ENCODE measurements at places on chromosomes 4 and X.

GRCh38 chr4:88398381-88398780 lies 19.7 kb downstream of the HERC6 start:
- DNase-seq, result no peak

- DNase-seq, result no peak
Measured at GRCh38 chr4:16731776-16732380, 166.6 kb downstream of the LDB2 start.

DNA sequence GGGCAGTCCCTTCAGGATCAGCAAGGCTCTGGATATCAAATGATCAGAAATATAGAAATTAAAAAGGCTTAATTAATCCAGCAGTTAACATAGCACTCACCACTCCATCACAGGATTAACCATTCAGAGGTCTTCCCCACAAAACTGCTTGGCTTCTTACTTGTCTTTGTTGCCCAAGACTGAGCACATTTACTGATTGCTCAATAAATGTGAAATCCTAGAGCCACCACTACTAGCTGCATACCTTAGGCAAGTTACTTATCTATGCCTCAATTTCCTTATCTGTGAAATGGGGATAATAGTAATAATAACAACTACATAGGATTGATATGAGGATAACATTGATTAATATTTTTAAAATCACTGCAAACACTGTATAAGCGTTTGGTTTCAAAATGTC lies 124.2 kb downstream of the ARHGAP6 start:
- no peak for DNase-seq

GRCh38 chrX:97065066-97065465 lies 181.4 kb downstream of the RPA4 start:
- no peak for DNase-seq

GRCh38 chrX:151697522-151697921 lies 2.3 kb downstream of the PRRG3 start:
- no peak for DNase-seq

GRCh38 chr4:4875147-4875546 lies 15.7 kb downstream of the MSX1 start:
- no peak for DNase-seq

GRCh38 chrX:29065477-29065876 lies 478.2 kb downstream of the IL1RAPL1 start:
- no peak for DNase-seq

- no peak for DNase-seq
Measured at GRCh38 chr4:14196131-14196530, 568.6 kb upstream of the BOD1L1 start.

DNA sequence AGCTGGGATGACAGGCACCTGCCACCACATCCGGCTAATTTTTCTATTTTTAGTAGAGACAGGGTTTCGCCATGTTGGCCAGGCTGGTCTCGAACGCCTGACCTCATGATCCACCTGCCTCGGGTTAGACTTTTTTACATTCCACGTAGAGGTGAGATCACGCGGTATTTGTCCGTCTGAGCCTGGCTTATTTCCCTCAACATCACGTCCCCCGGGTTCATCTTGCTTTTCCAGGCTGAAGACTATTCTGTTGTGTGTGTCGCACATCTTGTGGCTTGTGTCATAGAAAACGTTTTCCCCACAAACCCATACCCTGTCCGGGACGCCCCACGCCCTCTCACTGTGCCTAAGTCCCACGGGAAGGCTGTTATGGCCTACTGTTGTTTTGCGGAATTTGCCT lies 185.3 kb downstream of the CRLF2 start:
- no peak for DNase-seq

DNA sequence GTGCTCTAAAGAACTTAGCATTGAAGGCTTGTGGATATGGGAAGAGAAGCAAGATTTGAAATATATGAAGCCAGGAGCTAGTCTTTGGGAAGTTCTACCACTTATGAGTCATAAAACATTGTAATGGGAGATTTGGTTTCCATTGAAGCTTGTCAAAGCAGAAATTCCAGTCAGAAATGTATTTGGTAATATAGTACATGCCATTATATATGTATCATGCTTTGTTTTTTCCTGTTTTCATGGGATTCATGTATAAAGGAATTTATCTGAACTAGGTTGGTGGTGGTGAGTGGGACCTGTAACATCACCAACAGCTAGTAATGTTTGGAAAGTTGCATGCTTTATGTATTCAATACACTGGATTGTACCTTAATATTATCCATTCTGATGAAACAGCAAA lies 14.6 kb upstream of the DCAF8L2 start:
- DNase-seq, result no peak

DNA sequence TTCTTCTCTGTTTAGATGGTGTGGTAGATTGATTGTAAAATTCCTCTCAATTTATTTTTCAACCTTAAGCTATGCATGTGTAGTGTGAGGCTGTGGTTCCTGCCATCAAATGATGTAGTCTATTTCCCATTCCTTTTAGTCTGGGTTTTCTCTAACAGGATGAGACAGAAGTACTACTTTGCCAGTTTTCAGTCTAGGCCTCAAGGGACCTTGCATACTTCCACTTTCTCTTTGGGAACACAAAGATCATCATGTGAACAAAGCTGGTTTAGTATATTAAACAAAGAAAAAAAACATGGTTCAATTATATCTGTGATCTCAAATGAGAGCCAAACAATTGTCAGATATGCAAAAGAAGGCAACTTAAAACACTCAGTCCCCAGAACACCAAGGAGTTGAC lies 1284.0 kb downstream of the RAPGEF2 start:
- DNase-seq, result no peak

- no peak for DNase-seq
Measured at GRCh38 chrX:35919536-35920309, at the start of gene CFAP47. Gene CFAP47, plus strand, starts transcription at chrX:35919734. Its CDS starts 66 bp downstream, at chrX:35919800.

- DNase-seq, result no peak
Measured at GRCh38 chr4:3375688-3376087, 66.1 kb upstream of the HGFAC start.

DNA sequence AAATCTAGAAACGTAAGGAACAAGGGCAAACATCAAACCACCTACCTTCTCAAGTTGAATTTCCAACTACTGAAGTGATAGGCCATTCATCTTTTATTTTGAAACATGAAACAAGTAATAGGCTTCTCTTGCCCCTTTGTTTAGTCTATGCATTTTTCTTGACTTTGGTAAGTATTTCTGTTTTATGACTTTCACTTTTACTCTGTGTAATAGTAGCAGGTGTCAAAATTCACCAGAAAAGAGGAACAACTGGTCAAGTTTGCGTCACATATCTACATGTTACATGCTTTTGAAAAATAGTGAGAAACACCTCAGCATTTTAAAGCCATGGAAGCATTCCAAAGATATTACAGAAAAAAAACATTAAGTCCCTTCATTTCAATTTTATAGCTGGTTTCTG lies 157.1 kb upstream of the FTHL17 start:
- DNase-seq, result no peak

GRCh38 chr4:169826634-169827187 lies 69.0 kb upstream of the HPF1 start:
- DNase-seq, result no peak

DNA sequence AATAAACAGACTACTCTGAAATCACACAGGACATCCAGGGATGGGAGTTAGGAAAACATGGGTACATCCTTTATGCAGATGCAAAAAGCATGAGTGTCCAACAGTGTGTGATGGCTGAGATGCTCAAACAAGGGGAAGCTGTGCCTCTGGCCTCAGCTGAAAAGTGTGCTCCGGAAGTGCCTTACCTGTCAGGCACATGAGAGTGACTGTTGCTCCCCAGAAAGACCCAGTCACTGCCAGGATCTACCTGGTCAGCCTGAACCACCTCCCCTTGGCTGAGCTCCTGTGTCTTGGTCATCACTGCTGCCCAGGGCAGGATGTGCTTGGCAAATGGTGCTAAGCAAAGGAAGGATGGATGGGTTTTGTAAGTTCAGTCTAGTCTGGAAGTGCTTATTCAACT lies 4.0 kb downstream of the PPP2R2C start:
- DNase-seq, result peak; percentile 18

DNA sequence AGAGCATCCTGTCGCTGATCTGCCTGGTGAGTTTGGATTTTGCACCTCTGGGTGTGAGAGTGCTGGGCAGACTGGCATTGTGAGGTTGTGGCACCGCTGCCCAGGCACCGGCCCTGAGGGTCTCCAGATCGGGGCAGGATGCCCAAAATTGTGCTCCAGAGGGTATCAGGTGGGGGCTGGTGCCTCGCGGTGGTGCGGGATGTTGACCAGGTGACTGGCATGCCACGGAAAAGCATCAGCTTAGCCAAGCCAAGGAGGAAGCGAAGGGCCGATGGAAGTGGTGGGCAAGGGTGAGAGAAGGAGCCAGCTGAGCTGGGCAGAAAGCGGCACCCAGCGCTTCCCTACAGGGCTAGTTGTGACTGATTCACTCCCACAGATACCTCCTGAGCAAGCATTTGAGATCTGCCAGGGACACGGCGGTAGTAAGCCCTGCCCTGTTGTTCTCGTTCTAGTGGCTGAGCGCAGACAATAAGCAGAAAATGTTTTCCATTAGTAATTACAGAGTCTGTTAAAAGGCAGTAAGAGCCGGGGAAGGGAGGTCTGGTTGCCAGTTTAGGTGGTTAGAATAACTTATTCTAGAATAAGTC lies 809 bp downstream of the ZFP92 start:
- DNase-seq, result no peak

DNA sequence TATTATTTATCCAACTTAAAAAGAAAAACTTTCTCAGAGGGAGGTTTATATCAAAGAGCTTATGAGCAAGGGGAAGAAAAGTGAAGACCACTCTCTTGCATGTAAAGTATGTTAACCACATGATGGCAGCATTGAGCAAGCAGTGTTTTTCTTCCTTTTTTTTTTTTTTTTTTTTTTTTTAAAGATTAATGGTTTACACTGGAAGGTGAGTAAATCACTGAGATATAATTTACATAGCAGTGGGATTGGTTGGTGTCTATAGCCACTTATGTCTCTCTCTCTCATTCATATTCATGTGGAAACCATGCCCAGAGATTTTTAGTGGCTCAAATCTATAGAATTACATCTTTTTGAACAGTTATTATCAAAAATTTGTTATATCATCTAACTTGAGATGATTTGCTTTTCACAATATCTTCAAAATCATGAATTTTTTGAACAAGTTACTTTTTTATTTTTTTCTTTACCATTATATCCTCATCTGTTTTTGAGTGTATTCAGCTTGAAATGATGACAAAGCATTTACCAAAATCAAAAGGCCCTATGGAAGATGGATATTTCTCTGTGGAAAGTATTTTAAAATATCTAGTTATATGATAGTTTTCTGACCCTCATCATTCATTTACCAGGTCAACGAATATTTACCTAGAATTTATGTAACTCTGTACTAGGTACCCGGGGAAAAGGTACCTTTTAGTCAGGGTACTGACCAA lies 31.6 kb downstream of the MTHFD2L start:
- DNase-seq, result no peak

DNA sequence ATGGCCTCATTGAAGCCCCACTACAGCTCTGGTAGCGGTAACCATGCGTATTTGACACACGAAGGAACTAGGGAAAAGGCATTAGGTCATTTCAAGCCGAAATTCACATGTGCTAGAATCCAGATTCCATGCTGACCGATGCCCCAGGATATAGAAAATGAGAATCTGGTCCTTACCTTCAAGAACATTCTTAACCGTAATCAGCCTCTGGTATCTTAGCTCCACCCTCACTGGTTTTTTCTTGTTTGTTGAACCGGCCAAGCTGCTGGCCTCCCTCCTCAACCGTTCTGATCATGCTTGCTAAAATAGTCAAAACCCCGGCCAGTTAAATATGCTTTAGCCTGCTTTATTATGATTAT lies 876 bp downstream of the HPRT1 start:
- no peak for DNase-seq

DNA sequence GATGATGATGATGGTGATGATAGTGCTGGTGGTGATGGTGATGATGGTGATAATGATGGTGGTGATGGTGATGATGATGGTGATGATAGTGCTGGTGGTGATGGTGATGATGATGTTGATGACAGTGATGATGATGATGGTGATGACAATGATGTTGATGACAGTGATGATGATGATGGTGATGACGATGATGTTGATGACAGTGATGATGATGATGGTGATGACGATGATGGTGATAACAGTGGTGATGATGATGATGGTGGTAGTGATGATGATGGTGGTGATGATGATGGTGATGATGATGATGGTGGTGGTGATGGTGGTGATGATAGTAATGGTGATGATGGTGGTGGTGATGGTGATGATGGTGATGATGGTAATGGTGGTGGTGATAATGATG lies 80.1 kb upstream of the MXRA5 start:
- DNase-seq, result no peak

DNA sequence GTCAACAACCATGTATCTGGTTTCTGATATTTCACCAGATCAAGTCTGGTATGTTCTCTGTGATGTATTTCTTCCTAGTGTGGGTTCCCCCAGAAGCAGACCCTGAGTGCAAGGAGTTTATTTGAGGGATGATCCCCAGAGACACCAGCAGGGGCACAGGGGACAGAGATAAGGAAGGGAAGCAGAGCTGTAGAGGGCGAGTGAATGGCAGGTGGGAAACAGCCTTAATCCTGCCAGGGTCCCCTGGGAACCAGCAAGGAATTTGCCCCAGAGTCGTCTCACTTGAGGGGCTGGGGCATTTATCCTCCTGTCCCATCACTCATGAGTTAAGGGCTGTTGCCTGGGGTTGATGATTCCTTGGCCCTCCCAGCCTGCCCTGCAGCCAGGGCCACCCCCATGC lies 206.4 kb upstream of the BCOR start:
- no peak for DNase-seq

DNA sequence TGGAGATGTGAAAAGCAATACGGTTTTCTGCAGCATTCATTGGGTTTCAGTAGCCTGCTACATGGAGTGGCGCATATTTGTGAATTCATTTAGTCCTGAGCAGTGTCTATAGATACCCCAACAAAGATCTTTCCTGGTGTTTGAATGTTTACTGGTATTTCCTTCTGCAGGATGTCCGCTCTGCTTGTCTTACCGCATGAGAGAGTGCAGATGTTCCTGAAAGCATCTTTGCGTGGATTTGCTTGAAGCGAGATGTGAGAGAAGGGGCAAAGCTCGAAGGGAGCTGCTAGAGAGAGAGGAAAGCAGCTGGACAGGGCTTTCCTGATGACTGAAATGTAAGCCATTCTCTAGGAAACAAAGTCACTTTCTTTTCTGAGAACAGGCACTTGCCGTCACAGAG lies 40.9 kb upstream of the GYPA start:
- no peak for DNase-seq

GRCh38 chr4:94826206-94826605 lies 68.5 kb downstream of the BMPR1B start:
- no peak for DNase-seq

DNA sequence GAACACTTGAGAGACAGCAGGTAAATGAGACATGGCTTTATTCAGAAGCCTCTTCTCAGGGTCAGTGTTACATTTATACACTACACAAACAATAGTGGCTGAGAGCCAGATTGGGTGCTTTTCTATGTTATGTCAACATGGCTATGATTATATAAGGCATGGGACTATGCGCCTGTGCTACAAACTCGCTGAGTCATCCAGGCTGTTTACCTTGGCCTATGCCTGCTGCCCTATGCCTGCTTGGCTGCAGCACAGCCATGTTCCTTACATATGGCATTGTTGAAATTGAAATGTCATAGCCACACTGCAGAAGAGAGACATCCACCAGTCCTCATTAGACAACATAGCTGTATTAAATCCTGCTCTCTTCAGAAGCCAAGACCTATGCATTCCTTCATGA lies 236.3 kb upstream of the NWD2 start:
- no peak for DNase-seq

GRCh38 chr4:105710012-105710600 lies 1.5 kb downstream of the GSTCD start:
- no peak for DNase-seq

- DNase-seq, result no peak
Measured at GRCh38 chrX:17550011-17550410, 175.0 kb downstream of the NHS start.

- no peak for DNase-seq
Measured at GRCh38 chrX:40244980-40245379, 147.2 kb upstream of the BCOR start.
